ENCODE measurements at places on chromosomes 16 and 17. TPM values are rescaled to one million over a fixed set of nuclear protein-coding genes. Genes with fewer than 3 reads are reported as not detected.

DNA sequence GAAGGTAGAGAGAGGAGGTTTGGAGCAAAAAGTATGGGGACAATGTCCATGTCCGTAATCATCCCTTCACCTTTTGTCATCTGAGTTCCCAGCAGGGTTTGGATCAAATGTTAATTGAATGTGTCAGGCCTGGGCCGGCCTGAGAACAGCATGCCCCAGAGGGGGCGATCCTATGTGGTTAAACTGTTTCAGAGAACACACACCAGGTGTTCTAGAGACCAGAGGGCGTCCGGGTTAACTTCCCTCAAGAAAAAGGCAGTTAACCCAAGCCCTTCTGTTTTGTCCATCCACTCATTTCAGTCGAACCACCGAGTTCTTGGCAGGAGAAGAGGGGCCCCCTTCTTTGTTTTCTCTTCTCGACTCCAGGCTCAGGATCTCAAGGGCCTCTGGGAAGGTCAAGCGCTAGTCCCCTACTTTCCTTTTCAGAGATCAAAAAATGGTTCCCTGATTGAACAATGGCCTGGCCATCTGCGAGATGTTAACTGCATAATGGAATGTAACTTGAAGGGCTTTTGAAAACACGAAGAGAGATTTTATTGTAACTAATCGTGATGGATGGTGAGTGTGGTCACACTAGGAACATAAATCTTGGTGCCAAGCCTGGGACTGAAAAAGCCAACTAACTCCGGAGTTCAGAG, 142.5 kb downstream of the IRX3 start:
- DNase-seq: no peak
- no peak overlapping the region for H3K27ac ChIP-seq
- H3K27me3 ChIP-seq: no peaks in the 10 kb centered on the region
- no peaks in the 10 kb centered on the region for H3K4me1 ChIP-seq
- no peaks in the 10 kb centered on the region for H3K36me3 ChIP-seq

- no peaks in the 10 kb centered on the region for H3K27me3 ChIP-seq
- no peak for DNase-seq
- H3K36me3 ChIP-seq: peaks cover 41% of the 10 kb centered on the region
- H3K27ac ChIP-seq: no peak overlapping the region
- no peaks in the 10 kb centered on the region for H3K4me1 ChIP-seq
These were observed 38.7 kb upstream of the AQP8 start for GRCh38 chr16:25177831-25178688.

DNA sequence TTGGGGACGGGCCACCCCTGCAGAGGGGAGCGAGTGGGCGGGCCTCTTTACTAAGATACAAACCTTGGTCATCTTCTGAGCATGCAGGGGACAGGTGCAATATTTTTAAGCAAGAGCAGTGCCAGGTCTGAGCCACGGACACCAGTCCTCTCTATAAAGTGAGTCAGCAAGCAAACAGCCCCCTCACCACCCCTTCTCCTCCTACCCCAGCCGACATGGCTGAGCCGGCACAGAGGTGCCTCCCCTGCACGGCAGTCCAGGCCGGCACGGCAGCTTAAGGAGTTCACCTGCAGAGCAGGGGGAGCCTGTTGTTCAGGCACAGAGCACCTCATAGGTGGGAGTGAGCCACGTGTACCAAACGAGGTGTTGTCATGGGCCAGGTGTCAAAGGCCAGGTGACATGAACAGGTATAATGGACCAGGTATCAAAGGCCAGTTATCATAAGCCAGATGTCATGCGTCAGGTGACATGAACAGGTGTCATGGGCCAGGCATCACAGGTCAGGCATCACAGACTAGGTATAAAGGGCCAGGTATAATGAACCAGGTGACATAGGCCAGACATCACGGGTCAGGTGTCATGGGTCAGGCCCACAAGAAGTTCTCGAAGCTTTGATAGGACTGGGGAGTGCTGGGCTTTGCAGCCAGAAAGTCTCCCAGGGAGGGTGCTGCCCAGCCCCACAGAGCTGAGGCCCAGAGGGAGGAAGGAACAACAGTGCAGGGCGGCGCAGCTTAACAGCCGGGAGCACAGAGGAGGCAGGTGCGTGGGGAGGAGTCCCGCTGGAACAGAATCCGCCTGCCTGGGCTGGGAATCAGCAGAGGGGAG, 42.6 kb upstream of the ZNF469 start:
- no peaks in the 10 kb centered on the region for H3K36me3 ChIP-seq
- H3K27me3 ChIP-seq: peaks cover 38% of the 10 kb centered on the region
- DNase-seq: no peak
- H3K4me3 ChIP-seq: no peak overlapping the region
- H3K4me1 ChIP-seq: no peaks in the 10 kb centered on the region

Gene GPR139
- not detected for total RNA-seq

Gene CLEC18C
- not detected for total RNA-seq

Data from left ventricle myocardium inferior (tissue), 1 donor.